ENCODE measurements at places on chromosomes 13 and 19.

DNA sequence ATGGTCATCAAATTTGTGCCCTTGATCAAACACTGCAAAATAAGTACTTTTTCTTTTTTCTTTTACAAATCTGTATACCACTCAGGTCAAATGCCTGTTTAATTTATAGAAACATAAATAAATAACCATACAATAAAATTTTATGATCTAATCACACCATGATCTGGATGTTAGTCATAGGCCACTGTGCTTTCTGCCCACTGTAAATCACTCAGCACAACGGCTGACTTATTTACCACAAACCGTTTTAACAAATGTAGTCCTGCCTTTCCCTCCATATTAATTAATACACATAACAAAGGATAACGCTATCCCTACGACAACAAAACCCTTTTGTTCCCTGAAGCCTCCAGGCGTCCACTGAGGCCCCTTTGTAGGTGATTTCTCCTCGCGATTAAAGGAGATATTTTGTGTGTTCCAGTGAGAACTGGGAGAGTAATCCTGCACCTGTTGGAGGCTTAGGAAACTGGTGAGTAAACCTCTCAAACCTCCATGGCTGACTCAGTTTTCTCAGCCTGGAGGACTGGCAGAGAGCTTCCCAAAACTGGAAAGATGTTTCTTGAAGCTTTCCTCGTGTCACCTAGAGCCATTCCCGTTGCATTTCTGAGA, 477.1 kb upstream of the SGCG start:
- DNase-seq = no peak

GRCh38 chr13:29716493-29716892, 121.0 kb upstream of the SLC7A1 start:
- no peak for DNase-seq

- DNase-seq = no peak
Measured at GRCh38 chr13:83414393-83414792, 467.9 kb downstream of the SLITRK1 start.

GRCh38 chr19:7905859-7906258, 2.2 kb downstream of the MAP2K7 start:
- no peak for DNase-seq
